ENCODE measurements at places on chromosomes 4 and X.

- no peak for DNase-seq
These were observed 544.7 kb upstream of the NDST4 start for GRCh38 chr4:115657991-115658650.

- no peak for DNase-seq
These were observed 29.1 kb downstream of the FGFRL1 start for GRCh38 chr4:1040344-1041146.

DNA sequence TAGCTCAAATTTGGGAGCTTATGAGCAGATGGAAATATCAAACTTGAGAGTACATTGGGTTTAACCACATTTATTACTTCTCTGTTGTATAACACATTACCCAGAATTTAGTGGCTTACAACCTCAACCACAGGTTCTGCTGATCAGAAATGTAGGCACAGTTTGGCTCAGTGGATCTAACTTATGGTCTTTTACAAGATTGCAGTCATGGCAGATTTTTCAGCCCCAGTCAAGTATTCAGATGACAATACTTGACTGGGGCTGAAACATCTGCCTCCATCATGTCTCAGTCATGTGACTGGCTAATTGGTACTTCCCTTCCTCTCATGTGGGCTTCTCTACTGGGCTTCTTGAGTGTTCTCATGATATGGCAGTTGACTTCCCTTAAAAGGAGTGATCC lies 44.0 kb upstream of the ADAD1 start:
- no peak for DNase-seq

GRCh38 chr4:170051402-170051801 lies 25.2 kb upstream of the MFAP3L start:
- no peak for DNase-seq

DNA sequence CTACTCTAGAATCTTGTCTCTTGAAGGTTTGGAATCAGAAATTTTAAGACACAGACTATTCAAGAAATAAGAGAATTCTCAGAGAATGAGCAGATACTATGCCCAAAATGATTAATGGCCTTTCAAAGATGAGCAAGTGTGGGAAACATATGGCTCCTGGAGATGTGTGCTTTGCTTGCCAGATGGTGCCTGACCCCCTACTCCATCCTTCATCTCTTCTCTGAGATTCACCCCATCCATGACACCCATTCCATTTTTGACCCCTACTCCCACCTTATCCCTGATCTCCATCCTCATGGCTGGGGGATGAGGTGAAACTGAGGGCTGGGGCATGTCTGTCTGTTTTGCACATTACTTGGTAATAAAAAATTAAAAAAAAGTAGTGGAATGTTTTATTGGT lies 75.5 kb downstream of the GPC3 start:
- no peak for DNase-seq

GRCh38 chrX:39161611-39162255 lies 360.5 kb downstream of the MID1IP1 start:
- DNase-seq = no peak

DNA sequence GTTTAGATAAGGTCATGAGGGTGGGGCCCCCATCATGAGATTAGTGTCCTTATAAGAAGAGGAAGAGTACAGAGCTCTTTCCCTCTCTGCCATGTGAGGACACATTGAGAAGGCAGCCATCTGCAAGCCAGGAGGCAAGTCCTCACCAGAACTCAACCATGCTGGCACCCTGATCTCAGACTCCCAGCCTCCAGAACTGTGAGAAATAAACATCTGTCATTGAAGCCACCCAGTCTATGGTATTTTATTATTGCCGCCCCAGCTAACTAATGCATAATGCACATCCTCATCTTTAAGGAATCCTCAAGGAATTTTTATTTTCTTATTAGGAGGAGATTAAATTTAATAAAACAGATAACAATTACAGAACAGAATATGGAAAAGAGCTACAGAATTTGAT lies 16.7 kb upstream of the EXOSC9 start:
- no peak for DNase-seq

GRCh38 chrX:96907516-96908272 lies 24.0 kb downstream of the RPA4 start:
- DNase-seq = no peak

DNA sequence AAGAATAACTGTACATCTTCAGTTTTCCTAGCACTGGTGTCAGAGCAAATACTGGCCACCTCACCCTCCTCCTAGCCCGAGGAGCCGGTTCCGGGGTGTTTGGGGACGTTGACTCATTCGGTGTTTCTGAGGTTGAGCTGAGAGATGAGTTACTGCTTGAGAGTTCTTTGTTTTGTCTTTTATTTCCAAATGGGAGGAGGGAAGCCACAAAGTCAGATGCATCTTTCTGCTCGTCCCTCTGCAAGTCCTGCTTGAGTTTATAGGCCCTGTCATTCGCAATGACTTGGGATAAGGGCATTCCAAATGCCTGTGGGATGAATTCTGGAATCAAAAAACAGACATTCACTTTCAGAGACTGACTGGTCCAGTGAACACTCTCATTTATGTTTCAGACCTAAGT lies 77.5 kb downstream of the HCCS start:
- DNase-seq = no peak

- DNase-seq = no peak
These were observed 12.3 kb upstream of the GNPDA2 start for GRCh38 chr4:44738615-44739014.

- no peak for DNase-seq
These were observed 180.7 kb downstream of the GASK1B start for GRCh38 chr4:157992038-157992705.

- no peak for DNase-seq
These were observed 67.4 kb downstream of the EDNRA start for GRCh38 chr4:147548256-147548655.

DNA sequence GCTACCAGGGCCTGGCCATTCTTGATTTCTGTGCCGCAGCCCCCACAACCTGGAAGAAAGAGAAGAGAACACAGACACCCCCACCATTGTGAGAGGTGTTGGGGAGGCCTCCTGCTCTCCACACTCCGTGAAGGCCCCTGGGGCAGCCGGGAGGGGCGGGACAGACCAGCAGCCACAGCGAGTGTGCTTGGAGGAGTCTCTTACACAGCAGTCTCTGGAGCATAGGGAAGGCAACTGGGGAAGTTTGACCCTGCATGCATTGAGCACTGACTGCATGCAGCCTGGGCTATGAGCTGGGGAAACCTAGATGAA lies 77.9 kb downstream of the ABLIM2 start:
- DNase-seq = no peak

DNA sequence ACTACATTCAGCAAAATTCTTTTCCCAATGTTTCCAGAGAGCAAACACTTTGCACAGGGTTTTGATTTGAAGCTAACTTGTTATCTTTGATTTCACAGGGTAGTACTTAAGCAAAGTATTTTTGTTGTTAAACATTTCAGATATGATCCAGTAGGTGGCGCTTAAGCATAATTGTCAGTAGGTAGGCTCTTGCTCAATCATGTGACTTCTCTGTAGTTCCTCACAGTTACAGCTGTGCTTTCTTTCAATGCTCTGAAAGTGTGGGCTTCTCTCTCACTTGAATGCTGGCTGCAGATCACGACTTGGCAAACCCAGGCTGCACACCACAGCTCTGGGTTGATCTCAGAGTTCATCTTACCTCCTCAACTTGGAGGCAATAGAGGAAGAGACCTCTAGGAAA lies 1016.5 kb downstream of the SH3BGRL start:
- DNase-seq = no peak

DNA sequence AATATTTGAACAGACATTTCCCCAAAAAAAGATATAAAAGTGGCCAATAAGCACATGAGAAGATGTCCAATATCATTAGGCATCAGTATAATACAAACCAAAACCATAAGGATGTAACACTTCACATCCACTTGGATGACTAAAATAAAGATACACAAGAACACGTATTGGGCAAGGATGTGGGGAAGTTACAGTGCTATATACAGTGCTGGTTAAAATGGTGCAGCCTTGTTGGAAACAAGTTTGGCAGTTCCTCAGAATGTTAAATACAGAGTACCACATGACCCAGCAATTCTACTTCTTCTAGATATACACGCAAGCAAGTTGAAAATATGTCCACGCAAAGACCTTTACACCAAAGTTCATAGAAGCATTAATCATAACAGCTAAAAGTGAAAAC lies 58.9 kb downstream of the HAUS3 start:
- no peak for DNase-seq

DNA sequence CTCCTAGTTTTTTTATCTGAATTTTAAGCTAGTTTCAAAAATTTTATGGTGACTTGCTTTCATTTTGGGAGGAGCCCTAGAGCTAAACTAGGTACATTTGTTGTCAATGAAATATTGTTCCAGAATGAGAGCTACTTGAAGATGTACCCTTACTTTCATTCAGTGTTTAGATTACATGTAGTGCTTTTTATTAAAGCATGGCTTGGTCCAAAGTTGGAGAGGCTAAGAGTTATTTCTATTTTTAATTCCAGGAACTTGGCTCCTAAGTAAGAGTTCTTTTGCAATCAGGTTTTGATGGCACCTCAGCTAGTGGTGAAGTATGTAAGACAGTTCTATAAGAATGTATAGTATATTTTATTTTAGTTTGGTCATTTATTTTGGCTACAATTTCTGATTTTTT lies 165.5 kb downstream of the PRR32 start:
- DNase-seq = no peak

GRCh38 chr4:96035727-96036126 lies 195.8 kb downstream of the PDHA2 start:
- DNase-seq = no peak

- no peak for DNase-seq
These were observed 56.6 kb upstream of the ALB start for GRCh38 chr4:73347497-73347896.

- DNase-seq = no peak
These were observed 73.8 kb downstream of the KDM6A start for GRCh38 chrX:44946771-44947170.

DNA sequence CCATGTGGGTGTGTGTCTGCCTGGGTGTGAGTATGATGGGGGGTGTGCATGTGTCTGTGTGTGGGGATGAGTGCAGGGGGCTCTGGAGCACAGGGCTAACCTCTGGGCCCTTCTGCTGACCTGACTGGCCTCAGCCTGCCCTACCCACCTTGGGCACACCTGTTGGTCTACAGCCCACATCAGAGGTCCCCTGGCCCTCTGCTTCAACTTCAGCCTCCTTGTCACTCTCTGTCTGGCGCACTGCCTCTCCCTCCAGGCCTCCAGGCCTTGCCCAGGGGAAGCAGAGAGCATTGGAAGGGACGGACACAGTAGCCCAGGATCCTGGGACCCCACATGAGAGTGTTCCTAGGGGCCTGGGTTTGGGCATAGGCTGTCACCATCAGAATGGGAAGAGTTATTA lies 115.4 kb downstream of the EFNB1 start:
- DNase-seq = no peak

GRCh38 chr4:152064753-152065152 lies 303.9 kb upstream of the GATB start:
- no peak for DNase-seq
